Neural progenitor cell (in vitro differentiated cells): ENCODE measurements at places on chromosomes 4 and X. TPM values are rescaled to one million over a fixed set of nuclear protein-coding genes. Genes with fewer than 3 reads are reported as not detected.

The FGF16 gene
- not detected in 2 replicates for total RNA-seq

The ZNF81 gene
- 5.1 and 5.4 TPM in 2 replicates for total RNA-seq

The SOWAHB gene
- 0.06 and 0.11 TPM in 2 replicates for total RNA-seq

The DCHS2 gene
- 0.43 and 0.71 TPM in 2 replicates for total RNA-seq

The CXorf65 gene
- not detected in 2 replicates for total RNA-seq

The ADH1C gene
- total RNA-seq = not detected in 2 replicates

The MTMR1 gene
- 17.4 and 18.0 TPM in 2 replicates for total RNA-seq

The ADH4 gene
- total RNA-seq = not detected in 2 replicates

The NXF3 gene
- not detected in 2 replicates for total RNA-seq

The GPR119 gene
- not detected in 2 replicates for total RNA-seq

The NSG1 gene
- 17.9 and 41.6 TPM in 2 replicates for total RNA-seq

The PDZD4 gene
- total RNA-seq = 1.9 and 5.2 TPM in 2 replicates

The CDX4 gene
- 0.92 TPM in 1 of 2 replicates, not detected in the other for total RNA-seq

The ENPEP gene
- total RNA-seq = 1.5 and 1.8 TPM in 2 replicates

The CFI gene
- not detected in 2 replicates for total RNA-seq

The CXCL1 gene
- total RNA-seq = not detected in 2 replicates

The SMR3A gene
- not detected in 2 replicates for total RNA-seq

The CACNA1F gene
- total RNA-seq = 1.1 and 4.9 TPM in 2 replicates

The EGF gene
- total RNA-seq = 6.2 and 6.6 TPM in 2 replicates

The SLC30A9 gene
- total RNA-seq = 83.9 and 113 TPM in 2 replicates

The FRMPD4 gene
- not detected in 2 replicates for total RNA-seq

The TLR1 gene
- total RNA-seq = 0.03 TPM in 1 of 2 replicates, not detected in the other

The CDKN2AIP gene
- 35.3 and 38.1 TPM in 2 replicates for total RNA-seq

The TMEM156 gene
- total RNA-seq = not detected in 2 replicates

The KIAA1210 gene
- not detected in 2 replicates for total RNA-seq

The NAA11 gene
- total RNA-seq = not detected in 2 replicates

The HTR2C gene
- 1.4 and 1.7 TPM in 2 replicates for total RNA-seq

The CT47B1 gene
- total RNA-seq = not detected in 2 replicates

The KCND1 gene
- 0.39 and 1.4 TPM in 2 replicates for total RNA-seq

The CFP gene
- total RNA-seq = 0.06 and 0.40 TPM in 2 replicates

The SHROOM4 gene
- total RNA-seq = 3.0 TPM in 2 replicates

The COX7B2 gene
- not detected in 2 replicates for total RNA-seq

The SMIM9 gene
- total RNA-seq = not detected in 2 replicates

The TCEAL9 gene
- 72.0 and 108 TPM in 2 replicates for total RNA-seq

The CC2D2A gene
- total RNA-seq = 18.9 and 40.0 TPM in 2 replicates

The GPR82 gene
- not detected in 2 replicates for total RNA-seq

The CORIN gene
- 0.12 TPM in 1 of 2 replicates, not detected in the other for total RNA-seq

The CITED1 gene
- 0.69 and 1.9 TPM in 2 replicates for total RNA-seq

The ARSD gene
- 4.3 and 6.2 TPM in 2 replicates for total RNA-seq

The USP17L28 gene
- total RNA-seq = not detected in 2 replicates

The TMEM128 gene
- total RNA-seq = 61.3 and 89.3 TPM in 2 replicates

The FBXW7 gene
- 43.9 TPM in 2 replicates for total RNA-seq
